ENCODE measurements at places on chromosomes 1 and 21.

GRCh38 chr1:63795455-63795854 lies 21.6 kb downstream of the ROR1 start:
- DNase-seq: peak; percentile 71

GRCh38 chr21:17082843-17083483 lies 429.9 kb upstream of the CXADR start:
- DNase-seq: no peak

DNA sequence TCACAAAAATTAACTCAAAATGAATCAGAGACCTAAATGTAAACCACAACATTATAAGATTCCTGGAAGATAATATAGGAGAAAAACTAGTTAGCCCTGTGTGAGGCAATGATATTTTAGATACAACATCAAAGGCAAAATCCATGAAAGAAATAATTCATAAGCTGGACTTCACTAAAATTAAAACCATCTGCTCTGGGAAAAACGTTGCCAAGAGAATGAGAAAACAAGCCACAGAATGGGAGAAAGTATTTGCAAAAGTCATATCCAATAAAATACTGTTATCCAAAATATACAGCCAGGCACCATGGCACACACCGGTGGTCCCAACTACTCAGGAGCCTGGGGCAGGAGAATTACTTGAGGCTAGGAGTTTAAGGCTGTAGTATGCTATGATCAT lies 70.3 kb downstream of the SYF2 start:
- DNase-seq: no peak

DNA sequence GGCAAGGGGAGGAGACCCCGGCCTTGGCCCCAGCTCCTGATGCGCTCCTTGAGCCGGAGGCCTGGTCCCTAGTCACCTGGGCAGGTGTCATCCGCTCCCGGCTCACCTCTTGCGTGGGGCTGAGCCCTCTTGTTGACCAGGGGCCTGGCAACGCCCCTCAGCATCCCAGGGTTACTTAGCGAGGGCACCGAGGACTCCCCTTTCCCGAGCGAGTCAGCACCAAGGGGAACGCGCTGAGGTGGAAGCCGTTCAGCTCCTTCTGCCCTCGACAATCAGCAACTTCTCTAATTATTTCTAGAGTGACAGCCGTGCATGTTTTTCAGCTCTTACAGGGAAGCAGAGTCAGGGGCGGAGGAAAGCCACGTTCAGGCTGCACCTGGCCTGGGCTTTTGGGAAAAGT lies 522 bp downstream of the SLC45A1 start:
- DNase-seq: no peak

DNA sequence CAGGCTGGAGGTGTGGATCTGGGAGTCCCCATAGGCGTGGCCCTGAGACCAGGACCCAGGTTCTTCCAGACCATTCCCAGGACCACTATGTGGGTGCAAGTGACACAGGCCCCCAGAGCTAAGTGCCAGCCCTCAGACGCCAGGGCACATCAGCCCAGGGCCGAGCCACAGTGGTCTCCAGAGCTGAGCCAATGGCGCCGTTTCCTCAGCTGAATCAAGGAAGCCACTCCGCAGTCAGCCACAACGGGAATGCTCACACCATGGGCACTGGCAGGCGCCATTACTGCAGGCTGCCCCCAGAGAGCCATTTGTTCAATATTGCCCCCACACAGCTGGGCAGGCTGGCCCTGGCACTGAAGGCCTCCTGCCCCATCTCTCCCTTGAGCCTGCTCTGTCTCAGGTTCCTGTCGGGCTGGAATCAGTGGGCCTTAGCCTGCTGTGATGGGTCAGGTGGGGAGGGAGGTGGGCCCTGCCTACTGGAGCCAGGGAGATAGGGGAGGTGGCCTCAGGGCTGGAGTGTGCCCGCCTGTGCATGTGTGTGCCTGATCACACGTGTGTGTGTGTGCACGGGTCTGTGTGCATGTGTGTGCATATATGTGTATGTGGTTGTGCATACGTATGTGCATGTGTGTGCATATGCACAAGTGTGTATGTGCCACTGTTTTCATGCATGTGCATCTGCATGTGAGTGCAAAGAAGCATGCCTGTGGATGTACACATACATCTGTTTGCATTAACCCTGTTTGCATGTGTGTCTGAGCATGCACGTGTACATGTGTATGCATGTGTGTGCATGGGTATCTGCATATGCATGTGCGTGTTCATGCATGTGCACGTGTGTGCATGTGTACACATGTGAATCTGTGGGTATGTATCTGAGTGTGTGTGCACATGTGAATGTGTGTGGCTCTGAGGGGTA lies 6.1 kb downstream of the GJC2 start:
- DNase-seq: no peak

DNA sequence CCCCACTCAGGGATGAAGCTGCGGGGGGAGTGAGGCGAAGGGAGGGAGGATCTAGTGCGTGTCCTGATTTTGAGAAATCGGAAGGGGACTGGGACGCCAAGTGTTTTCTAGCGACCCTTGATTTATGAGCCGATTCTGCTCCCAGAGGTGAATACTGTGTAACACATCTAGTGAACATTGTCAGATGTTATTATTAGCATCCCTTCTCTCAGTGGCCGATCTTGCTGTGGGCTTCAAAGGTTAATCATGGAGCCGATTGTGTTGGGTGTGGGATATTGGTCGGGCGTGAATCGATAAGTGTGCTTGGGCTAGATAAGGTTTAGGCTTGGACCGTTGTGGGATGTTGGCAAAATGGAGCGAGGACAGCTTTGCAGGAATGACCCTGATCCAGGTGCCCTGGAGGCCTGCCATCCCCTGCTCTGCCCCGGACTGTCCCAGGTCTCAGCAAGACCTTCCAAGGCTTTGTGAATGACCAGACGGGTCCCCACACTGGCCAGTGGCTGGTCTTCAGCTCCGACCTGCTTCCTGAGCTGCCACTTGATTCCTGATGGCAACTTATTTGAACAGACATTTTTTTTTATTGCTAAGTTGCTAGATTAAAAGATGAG lies 2.2 kb downstream of the AJAP1 start:
- no peak for DNase-seq

- DNase-seq: no peak
Measured at GRCh38 chr21:28712411-28712810, 280.3 kb downstream of the LTN1 start.

DNA sequence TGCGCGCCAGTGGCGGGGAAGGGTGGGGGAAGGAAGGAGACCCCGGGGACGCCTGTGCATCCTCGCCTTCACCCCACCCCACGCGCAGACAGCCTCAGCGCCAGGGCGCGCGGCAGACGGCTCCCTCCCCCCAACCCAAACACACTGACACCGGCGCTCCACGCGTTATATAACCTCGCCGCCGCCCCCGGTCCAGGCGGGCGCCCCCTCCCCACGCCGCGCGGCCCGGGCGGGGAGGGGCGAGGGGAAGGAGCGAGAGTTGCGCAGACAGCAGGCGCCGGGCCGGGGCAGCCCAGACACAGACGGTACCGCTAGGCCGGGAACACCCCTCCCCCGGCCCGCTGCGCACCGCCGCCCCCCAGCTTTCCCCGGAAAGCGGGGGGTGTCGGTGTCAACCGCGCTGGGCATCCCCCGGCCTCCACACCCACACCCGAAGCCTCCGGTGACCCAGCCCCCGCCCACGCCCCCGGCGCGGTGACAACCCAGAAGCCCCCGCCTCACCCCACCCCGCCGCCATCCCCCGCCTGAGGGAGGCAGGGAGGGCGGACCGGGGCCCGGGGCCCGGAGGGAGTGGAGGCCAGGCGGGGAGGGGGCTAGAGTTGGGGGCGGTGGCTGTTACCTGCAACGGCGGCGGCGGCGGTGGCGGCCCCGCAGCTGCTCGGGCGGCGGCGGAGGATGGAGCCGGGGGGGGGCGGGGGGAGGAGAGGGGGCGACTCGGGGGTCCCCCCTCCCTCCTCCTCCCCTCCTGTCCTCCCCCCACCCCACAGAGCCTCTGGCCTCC lies 432 bp downstream of the AKT3 start:
- no peak for DNase-seq

GRCh38 chr1:64290420-64290819 lies 87.0 kb downstream of the UBE2U start:
- no peak for DNase-seq

Data from NCI-H2107 (cell line).